ENCODE measurements at places on chromosomes 2 and 18.
A peak's percentile ranks its signal among the peaks of the same experiment; 100 is the strongest.

DNA sequence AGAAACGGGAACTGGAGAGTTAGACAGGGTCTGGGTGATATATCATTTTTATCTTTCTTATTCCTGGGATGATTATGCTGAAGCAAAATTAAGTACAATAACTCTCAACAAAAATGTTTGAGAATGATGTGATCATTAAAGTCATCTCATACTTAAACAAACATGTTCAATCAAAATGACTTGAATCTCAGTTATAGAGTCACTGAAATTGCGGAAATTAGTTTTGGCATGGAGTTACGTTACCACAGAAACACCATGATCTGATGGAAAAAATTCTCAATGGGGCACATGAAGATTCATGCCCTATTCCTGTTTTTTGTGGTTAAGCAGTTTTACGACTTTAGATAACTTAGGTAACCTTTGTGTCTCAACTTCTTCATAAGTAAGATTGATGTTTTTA lies 757.7 kb downstream of the EPHA4 start:
- DNase-seq = no peak

- no peak for DNase-seq
These were observed 222.3 kb upstream of the MGAT5 start for GRCh38 chr2:134031539-134031938.

DNA sequence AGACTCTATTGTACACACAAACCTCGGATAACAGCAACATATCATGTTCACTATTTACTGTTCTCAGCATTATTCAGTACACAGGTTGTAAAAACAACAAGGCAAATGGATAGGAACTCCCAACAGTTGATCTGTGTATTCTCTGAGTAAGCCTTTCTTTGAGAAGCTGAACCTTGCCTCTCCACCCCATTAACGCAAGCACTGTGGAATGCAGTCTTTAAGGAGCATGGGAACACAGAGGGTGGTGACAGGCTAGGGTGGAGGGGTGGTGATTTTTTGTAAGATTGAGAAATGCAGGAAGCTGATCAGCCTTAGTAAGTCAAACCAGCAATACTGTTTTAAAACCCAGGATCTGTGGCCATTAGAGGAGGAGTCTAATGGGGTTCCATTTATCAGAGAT lies 19.6 kb upstream of the SERPINB11 start:
- peak; percentile 37 for DNase-seq

DNA sequence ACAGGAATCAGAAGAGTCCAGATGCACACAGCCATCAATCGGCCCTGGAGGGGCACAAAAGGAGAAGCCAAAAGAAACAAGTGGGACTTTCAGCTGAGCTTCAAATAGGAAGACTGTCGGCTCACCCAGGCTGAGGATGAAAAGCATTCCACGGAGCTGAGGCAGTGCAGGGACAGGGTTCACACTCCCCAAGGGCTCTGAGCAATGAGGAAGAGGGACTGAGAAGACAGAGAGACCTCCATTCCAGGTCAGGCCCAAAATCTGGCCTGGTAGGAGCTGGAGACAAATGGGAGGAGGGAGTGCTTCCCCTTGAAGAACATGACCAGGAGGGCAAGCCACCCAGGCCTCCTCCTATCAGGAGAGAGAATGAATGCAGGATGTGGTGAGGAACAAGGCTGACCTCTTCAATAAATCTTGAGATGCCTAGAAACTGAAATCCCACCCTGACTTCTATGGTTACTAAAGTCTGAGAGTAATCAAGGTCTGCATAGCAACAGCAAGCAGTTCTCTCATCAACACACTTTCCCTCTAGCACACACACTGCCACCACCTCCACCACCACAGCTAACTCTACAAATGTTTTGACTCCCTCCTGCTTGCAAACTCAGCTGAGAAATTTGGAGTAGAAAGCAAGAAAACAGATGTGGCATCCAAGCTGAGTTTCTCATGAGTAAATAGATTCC lies 434.4 kb downstream of the TNS1 start:
- DNase-seq = no peak

DNA sequence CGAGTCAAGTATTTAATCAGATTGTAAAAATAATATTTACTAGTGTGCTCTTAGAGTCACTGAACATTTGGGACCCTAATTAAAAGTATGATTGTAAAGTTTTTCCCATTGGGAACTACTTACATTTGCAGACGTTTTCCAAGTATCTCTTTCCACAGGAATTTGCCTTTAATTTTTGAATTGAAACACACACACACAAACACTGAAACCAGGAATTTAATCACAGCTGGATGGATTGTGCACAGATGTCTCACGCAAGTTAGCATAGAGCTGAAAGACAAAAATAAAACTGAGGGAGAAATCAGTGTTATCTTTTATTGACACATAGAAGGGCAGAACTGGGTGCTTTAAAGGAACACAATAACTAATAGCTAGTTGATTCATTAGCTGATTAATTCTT lies 230.7 kb downstream of the RND3 start:
- no peak for DNase-seq

DNA sequence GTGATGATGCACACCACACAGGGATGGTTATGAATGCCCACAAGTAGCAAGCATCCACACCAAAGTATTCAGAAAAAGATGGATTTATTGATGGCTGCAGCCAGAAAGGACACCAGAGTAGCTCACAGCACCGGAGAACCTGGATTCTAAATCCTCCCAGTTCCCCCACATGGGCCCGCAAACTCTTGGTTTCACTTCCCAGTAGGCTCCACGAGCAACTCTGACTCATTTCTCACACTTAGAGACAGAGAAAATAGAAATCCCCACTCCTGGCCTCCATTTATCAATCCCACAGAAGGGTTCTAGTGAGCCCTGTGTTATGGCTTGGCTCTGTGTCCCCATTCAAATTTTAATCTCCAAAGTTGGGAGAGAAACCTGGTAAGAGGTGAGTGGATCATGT lies 426.7 kb upstream of the MYT1L start:
- no peak for DNase-seq

DNA sequence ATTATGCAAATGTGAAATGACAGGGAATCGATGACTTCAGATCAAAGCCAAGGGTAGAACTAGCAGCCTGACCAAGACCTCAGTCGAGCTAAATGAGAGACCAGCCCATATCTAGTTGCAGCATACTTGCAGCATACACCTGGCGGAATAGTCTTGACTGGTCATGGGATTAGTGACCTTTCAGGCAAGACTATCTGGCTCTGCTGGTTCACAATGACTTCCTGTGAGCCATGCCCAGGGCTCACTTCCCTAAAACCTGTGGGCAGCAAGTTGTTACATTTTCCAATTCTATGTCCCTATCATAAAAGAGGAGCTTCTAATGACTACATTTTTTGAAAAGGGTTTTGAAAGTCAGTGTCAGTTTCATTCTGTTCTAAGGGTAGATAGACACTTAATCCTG lies 1624.9 kb upstream of the CELF4 start:
- no peak for DNase-seq

DNA sequence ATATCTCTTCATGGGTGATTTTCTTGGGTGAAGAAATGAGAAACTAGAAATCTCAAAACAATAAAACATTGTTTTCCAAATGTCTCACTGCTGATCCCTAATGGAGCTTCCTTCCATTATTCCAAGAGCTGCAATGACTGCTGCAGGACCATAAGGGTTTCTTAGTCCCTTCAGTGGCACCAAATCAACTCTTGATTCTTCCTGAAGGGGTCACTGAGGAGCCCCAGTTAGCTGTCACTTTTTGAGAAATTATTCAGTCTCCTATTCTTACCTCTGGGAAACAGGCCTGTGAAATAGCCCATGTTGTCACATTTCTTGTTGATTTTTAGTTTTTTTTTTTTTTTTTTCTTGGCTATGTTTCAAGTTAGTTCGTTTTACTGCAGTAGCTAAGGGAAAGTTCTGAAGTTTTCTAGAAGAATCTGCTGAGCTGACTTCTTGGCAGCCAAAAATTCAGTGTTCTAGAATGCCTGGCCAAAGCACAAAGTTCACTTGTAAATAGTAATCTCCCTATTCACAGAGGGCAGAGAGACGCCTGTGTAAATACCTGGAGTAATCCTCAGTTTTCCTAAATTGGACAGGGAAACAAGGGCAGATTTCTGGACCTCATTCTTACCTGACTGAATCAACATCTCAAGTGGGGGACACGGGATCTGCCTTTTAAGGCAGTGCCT lies 480.0 kb downstream of the RIT2 start:
- no peak for DNase-seq

DNA sequence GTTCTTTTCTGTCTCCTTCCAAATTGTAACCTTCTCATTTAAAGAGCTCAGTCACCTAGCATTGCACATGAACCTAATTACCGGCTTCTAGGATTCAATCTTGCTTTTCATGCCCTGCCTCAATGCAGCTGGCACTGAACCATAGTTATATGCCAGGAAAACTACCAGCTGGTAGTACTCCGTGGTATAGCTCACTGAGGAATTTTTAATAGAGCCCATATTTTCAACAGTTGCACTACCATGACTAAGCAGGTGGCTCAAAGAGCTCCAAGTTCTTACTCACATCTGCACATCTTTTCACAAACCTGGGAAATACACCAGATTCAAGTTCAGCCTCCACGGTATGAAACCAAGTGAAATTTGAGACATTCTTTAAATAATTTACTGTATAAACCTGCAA lies 363.5 kb downstream of the GRB14 start:
- peak; percentile 5 for DNase-seq

GRCh38 chr18:23650968-23651927 lies 11.5 kb downstream of the ANKRD29 start:
- peak; percentile 39 for DNase-seq

DNA sequence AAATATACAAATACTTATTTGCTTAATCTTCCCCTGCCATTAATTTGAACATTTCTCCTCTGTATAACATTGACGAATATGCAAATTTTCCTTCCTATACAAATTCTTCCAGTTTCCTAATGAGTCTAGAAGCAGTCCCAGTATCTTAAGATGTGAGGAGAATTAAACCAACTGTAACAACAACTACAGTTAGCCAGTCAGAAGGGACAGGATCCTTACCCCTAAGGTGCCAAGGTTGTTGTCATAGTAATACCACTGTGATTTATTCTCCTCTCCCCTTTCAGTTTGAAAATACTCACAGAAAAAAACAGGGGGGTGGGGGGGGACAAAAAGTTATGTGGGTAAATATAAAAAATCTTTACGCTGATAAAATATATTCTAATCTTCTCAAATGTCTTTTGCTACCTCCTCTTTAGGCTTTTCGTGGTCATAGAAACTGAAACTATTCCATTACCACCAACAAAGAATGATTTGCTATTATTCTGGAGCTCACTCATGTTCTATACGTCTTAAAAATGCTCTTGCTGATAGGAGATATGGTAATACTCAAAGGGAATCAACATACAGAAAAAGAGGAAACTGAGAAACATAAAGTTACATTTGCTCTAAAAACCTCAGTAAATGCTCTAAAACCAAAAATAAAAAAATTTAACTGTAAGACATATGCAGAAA lies 107.6 kb downstream of the MEMO1 start:
- no peak for DNase-seq

DNA sequence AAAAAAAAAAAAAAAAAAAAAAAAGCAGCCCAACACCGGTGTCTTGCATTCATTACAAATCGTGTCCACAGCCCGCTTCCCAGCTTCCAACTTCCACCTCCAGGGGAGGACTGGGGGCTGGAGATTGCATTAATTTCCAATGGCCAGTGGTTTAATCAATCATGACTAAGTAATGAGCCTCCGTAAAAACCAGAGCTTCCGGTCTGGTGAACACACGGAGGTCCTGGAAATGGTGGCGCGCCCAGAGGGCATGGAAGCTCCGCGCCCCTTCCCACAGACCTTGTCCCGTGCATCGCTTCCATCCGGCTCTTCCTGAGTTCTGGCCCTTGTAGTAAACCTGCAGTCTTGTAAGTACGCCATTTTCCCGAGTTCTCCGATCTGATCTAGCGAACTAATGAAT lies 43.6 kb downstream of the EEF1B2 start:
- no peak for DNase-seq

All from H54 (cell line).